Activated T-cell treated with anti-CD3 and anti-CD28 coated beads, Interleukin-2, amount 50 U/mL, for 4 hours (primary cell): ENCODE measurements at places on chromosomes 7 and 10. TPM values are rescaled to one million over a fixed set of nuclear protein-coding genes. Genes with fewer than 3 reads are reported as not detected.

Gene CADPS2
- total RNA-seq, result 0.16 TPM

Gene NRCAM
- 0.69 TPM for total RNA-seq

GRCh38 chr10:82738592-82738991 lies 863.6 kb downstream of the NRG3 start:
- DNase-seq, result no peak

DNA sequence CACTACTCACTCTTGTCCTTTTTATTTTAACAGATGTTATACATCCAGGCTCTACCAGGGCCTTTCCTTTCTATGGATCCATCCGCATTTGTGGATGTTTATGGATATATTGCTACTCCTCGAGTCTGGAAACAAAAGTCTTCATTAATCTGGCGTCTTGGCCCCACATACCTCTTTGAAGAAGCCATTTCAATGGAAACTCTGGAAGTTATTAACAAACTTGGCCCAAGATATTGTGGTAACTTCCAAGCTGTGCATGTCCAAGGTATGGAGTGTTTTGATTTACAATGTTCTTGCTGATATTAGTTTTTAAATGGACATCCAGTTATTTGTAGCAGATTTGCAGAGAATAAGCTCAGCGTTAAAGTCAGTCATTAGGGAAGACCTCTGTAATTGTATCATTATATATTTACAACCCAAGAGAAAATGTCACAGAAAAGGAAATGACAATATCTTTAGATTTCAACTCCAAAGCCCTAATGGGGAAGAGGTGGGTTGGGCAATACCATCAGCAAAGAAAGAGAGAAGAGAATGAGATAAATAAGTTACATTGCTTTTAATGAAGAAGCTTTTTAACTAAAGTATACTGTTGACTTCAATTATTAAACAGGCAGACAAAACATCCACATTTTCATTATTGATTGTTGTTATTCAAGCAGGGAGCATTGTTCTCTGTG lies 102.1 kb downstream of the WDFY4 start:
- DNase-seq, result no peak

DNA sequence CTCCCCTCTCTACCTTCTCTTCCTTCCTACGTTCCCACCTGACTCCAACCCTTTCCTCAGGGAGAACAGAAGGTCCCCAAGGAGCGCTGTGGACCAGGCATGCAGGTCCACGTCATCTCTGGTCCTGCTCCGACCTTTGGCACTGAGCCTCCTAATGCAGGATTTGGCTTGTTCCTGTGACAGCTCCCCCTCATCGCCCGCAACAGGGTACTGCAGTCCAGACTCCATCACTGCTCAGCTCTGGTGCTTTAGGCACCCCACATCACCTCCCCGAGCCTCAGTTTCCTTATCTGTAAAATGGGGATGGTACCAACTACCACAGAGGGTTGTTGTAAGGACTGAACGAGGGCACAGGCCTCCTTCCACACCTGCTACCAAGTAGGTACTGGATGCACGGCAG lies 54.6 kb downstream of the FHIP2A start:
- no peak for DNase-seq

- no peak for DNase-seq
These were observed 283.2 kb downstream of the ARL4A start for GRCh38 chr7:12970626-12971025.

- no peak for DNase-seq
These were observed 89.2 kb upstream of the PFKP start for GRCh38 chr10:2978111-2978510.

DNA sequence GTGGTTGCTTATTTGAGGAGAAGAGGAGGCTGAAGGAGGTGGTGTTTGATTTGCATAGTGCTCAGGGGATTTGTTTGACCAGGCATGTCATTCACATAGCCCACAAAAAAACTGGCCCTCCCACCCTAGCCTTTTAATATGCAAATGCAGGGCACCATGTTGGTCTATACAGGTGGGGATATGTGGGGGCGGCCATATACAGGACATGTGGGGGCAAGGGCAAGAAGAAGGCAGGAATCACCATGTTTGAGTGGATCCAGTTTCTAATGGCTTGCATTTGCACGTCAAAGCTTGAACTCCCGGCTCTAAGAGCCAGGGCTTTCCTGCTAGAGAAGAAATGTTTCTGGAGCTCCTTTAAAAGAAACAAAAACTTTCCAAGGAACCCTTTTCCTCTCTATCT lies 541.0 kb downstream of the ZWINT start:
- no peak for DNase-seq

DNA sequence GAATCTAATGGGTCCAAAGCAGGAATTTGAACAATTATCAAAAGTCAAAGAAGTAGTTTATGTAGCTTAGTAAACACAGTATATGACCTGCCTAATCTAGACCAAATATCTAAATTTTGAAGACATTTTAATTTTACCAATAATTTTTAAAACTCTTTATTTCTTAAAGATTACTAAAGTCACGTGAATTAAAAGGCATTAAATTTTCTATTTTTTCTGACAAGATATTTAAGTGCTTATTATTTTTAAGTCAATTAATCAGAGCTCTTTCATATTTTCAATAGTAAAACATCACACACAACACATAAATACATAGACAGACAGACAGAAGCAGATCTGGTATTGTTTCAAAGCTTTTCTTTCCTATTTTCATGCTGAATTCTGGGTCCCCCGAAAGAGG lies 89.5 kb downstream of the ZNF467 start:
- DNase-seq, result no peak

GRCh38 chr7:93723424-93724124 lies 149.1 kb upstream of the CALCR start:
- no peak for DNase-seq

DNA sequence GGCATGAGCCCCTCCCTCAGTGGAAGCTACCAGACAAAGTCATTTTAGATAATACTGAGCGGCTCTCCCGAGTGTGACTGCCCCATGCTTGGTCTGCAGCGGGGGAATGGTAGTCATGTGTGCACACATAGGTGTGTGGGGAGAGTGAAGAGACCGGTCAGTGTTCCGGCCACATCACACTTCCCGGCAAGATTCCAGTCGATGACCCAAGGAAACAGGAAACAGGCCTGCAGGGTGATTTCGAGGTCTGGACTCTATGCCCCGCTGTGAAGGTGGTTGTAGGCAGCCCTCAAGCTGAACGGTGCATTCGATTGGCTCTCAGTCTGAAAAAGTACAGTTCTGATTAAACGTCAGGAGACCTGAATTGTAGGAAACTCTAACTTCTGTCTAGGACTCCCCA lies 73.2 kb downstream of the SYPL1 start:
- DNase-seq, result no peak
